ENCODE measurements at places on chromosomes 4 and X.

- DNase-seq: no peak
Measured at GRCh38 chr4:184287697-184288255, 70.1 kb upstream of the ENPP6 start.

GRCh38 chr4:80112236-80112635 is 39.2 kb upstream of the ANTXR2 start:
- no peak for DNase-seq

DNA sequence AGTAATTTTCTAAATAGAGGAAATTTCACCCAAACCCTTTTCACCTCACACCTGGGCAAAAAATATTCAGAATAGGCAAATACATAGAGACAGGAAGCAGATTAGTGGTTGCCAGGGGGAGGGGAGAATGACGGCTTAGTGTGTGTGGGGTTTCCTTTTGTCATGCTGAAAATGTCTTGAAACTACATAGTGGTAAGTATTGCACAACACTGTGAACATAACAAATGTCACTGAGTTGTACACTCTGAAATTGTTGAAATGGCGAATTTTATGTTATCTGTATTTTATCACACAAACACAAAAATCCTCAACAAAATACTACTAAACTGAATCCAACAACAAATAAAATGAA is 60.7 kb upstream of the PLAC1 start:
- peak; percentile 0 for DNase-seq

- no peak for DNase-seq
Measured at GRCh38 chrX:24594501-24594900, 52.6 kb downstream of the PCYT1B start.

DNA sequence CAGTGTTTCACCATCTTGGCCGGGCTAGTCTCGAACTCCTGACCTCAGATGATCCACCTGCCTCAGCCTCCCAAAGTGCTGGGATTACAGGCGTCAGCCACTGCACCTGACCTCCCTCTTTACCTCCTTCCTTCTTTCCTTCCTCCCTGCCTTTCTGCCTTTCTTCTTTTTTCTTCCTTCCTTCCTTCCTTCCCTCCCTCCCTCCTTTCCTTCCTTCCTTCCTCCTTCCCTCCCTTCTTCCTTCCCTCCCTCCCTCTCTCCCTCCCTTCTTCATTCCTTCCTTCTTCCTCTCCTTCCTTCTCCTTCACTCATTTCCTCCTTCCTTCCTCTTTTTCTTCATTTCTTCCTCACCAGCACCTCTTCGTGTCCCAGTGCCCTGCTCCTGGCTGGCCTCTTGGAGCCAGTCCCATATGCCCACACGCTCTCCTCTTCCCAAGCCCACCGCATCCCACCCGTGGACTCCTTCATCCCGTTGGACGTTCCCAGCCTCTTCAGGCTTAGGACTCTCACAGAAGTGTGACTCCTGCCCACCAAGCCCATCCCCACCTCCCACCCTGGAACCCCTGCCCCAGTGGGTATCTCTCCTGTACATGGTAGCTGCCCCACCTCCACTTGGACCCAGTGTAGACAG is 22.6 kb downstream of the CSF2RA start:
- no peak for DNase-seq

GRCh38 chr4:89299153-89299791 is 8.3 kb downstream of the GPRIN3 start:
- peak; percentile 56 for DNase-seq

DNA sequence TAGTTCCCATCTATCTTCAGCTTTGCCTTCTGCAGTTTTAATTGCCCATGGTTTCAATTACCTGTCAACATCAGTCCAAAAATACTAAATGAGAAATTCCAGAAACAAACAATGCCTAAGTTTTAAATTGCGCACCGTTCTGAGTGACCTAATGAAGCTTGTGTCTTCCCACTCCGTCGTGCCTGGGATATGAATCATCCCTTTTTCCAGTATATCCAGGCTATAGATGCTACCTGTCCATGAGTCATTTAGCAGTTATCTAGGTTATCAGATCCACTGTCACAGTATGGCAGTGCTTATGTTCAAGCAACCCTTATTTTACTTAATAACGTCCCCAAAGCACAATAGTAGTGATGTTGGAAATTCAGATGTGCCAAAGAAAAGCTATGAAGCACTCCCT is 363.6 kb upstream of the FAM241A start:
- no peak for DNase-seq

GRCh38 chr4:75180217-75180616 is 247.3 kb downstream of the PARM1 start:
- DNase-seq: no peak

DNA sequence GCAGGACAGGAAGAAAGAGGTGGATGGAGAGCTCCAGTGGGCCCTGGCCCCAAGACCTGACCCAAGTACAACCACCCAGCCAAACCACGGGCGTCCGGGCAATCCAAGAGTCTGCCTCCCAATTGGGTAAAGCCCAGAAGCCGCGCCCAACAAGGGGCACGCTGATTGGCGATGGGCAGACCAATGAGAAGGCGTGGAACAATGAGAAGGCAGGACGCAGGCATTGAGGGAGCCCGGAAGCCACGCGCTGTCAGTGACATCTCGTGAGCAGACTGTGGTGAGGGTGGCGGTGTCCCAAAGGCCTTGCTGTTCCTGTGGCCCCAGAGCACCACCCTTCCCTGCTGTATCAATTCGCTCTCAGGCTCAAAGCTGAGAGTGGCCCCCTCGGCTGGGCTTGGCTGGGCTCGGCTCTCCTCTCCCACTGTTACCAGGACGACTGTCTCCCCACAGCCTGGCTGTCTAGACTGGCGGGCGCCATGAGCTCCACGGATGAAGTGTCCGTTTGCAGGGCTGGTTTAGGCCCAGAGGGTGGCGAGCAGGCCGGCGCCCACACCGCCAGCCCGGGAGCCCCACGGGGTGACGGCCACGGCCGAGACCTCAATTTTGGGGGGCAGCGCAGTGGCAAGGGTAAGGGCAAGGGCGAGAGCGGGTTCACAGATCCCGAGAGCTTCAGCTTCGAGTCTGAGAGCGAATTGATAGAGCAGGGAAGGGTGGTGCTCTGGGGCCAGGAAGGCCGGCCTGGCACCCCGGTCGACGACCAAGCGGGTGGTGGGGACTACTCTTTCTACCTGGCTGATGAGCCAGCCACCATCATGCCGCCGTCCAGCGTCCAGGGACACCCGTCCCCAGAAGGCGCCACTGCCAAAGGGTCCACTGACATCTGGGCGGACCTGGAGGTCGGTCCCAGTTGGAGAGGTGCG is at the start of gene LOC101059915:
TSS of gene LOC101059915 (plus strand) at position 219 of the 920 bp plus-strand sequence.
- no peak for DNase-seq

GRCh38 chrX:49840679-49841078 is 11.6 kb downstream of the PAGE4 start:
- DNase-seq: peak; percentile 11

- DNase-seq: no peak
Measured at GRCh38 chrX:140933874-140934655, 68.3 kb upstream of the SPANXB1 start.

GRCh38 chr4:92872604-92873003 is 568.8 kb downstream of the GRID2 start:
- no peak for DNase-seq

- DNase-seq: no peak
Measured at GRCh38 chr4:114132830-114133229, 153.4 kb upstream of the ARSJ start.

DNA sequence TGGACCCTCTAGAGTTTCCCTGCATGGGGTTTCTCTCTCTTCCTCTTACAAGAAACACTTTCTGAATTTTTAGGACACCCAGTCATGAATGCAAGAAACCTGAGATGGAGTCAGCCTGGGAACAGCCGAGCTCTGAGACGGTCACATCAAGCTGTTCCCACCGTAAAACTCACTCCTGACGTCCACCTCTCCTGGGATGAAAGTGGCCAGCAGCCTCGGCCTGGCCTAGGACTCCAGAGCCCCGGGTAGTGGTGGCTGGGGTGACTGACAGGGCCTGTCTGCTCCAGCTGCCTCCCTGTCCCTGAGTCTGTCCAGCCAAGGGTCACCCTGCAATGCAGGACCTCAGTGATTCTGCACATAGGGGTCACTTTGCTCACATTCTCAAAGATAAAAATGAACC is 217.8 kb downstream of the SHOX start:
- no peak for DNase-seq

DNA sequence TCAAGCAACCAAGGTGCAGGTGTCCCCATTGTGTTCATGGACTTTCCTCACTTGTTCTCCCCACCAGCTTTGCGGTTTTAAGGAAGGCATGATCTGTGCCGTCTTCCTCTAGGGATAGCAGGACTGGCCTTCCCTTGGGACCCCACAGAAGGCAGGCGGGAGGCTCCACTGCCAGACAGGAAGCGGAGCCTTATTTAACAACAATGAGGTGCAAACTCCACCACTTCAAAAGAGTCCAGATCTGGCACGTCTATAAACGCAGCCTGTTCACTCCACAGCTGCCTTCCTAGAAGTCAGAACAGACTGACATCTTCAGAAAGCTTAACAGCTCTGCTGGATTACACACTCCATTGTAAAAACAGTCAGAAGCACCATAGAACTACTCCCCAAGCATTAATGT is 1.7 kb upstream of the GPR143 start:
- DNase-seq: no peak

- DNase-seq: no peak
Measured at GRCh38 chrX:101530944-101531343, 19.4 kb upstream of the ARMCX1 start.
